ENCODE measurements at places on chromosomes 5 and 9.
A peak's percentile ranks its signal among the peaks of the same experiment; 100 is the strongest.

DNA sequence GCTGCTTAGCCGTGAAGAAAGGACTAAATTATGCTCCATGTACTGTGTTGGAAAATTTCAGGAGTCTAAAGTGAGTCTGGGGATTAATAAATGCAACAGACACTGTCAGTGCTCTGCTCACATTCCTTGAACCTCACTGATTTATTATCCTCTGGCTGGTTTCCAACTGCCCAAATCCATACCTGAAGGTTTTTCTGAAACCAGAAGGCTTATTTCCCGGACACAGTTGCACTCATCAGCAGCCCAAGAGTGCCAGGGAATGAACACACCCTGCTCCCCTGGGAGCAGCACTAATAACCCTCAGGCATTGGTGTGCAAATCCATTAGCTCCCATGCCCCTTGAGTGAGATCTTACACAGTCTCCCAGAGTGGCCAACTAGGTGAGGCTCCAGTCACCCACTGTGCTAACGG lies 38.7 kb downstream of the F2R start:
- DNase-seq = no peak

DNA sequence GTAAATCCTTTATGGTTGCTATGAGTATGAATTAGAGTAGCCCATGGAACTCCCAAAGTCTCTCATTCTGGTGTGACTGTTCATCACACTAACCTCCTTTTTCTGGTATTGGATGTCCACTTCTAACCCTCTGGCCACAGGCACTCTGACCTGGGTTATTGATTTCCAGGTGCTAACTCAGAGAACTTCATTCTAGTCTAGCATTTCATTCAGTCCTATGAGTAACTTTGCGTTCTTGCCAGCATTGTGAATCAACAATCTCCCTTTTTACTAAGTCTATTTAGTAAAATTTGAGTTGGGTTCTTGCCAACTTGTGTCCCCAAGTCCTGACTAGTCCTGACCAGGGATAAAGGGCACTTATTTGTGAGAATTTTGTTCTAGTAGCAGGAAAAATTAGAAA lies 103.5 kb downstream of the SNX18 start:
- DNase-seq = no peak

DNA sequence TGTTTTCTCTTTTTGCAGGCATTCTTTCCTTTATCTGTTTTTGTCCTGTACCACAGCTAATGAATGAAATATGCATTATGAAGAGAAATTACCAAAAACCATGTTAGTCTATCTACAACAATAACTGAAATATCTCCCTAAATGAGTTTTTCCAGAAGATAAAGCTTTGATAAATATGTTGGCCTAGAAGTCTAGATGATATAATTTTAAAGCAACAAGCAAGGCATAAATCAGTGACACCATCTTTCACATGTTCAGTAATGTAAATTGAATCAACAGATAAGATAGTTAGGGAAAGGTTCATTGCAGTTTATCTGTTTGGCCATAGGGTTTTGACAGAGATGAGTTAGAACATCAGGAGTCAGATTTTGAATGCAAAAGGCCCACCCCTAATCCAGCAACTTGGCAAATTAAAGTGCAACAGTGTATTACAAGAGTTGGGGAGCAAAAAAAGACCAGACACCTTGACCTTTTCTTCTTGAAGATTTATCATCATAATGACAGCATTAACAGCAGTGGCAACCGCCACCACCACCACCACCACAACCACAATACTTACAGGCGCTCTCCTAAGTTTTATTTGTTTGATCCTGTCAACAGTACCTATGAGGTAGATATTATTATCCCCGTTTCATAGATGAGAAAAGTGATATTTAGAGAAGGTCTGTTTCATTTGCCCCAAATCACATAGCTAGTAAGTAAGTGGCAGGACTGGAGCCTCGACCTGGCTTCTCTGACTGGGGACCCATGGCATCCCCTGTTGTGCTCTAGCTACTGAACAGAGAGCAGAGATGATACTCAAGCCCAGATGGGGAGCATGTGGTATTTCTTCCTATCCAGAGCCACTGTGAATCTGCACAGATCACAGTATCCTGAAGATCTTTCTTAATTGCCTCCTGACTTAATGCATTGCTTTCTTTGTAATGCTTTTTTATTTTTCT lies 122.8 kb upstream of the DHFR start:
- DNase-seq = no peak

GRCh38 chr5:132182359-132183040 lies 45.2 kb downstream of the P4HA2 start:
- DNase-seq = no peak

DNA sequence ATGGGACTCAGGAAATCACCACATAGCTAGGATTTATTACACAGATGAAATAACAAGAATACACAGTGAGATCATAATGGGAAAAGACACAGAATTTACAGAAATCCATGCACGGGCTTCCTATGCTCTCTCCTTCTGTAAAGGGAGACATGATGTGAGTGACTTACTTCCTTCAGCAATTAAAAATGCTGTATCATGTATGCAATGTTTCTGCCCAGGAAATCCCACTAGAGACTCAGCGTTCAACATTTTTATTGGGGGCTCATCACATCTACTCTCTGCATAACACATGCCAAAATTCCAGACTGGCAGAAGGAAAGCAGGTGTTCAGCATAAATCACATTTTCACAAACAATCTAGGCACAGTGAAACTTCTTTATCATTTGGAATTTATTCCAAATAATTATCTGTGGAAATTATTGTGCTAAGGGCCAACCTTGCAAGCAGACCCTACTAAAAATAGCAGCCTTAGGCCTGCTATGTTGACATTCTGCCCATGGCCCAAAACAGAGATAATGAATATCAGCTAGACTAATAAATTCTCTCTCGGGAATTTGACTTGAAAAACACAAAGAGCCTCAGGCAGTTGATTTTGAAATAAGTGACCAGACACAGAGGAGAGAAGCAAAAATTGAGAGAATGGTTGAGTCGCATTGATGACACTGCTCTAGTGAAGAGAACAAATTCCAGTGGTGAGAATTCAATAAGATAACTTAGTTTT lies 31.4 kb upstream of the SELENOP start:
- no peak for DNase-seq

DNA sequence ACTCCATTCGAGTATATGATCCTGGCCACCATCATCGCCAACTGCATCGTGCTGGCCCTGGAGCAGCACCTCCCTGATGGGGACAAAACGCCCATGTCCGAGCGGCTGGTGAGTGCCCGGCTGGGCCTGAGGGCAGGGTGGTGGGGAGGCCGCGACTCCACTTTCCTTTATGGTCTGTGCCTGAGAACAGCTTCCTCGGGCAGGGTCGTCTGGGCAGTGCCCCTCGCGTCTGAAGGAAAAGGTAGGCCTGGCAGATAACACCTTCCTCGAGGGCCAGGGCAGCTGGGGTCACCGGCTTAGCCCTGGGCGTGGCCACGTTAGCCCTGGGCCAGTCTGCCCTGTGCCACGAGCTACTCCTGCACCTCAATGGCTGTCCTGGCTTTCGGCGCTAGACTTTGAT lies 1.5 kb downstream of the CACNA1B start:
- DNase-seq = no peak

DNA sequence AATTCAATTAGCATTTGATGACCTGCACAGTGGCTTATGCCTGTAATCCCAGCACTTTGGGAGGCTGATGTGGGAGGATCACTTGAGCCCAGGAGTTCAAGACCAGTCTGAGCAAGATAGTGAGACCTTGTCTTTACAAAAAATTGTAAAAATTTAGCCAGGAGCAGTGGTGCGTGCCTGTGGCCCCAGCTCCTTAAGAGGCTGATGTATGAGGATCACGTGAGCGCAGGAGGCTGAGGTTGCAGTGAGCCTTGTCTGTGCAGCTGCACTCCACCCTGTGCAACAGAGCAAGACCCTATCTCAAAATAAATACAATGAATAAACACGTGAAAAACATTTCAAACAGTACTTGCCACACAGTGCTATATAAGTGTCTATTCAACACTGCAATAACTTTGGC lies 4.2 kb downstream of the ABCA1 start:
- no peak for DNase-seq

DNA sequence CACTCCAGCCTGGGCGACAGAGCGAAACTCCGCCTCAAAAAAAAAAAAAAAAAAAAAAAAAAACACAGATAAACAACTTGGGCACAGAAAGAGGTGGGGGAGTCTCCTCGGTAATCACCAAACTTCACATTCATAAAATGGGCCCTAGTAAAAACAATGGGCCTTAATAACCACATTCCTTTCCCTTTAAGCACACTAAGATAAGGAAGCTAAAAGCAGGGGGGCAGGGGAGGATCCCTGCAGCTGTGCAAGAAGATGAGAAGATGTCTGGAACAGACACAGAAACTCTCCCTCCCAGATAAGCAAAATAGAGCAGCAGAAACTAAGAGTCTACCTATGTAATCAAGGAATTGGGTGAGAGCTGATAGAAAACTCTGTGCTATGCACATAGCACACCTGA lies 111.2 kb upstream of the FAM174A start:
- no peak for DNase-seq

DNA sequence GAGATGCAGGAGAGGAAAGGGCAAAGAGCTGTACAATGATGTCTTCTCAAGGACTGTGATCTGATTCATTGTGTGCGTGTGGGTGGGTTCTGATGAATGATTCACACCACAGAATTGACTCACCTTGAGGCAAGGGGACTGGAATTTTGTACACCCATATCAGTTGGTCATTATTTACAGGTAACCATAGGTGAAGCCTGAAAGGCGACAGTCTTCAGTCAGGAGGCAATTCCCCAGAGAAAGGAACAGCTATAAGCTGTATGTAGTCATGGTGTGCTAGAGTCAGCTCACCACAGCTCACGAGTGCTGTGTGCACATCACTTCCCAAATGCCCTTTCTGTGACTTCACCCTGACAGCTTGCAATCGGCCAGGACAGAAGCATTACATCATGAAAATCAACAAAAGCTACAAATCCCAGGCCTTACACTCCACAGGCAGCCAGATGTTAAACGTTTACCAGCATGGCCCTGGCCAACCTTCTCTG lies 87.6 kb upstream of the RPS23 start:
- no peak for DNase-seq

DNA sequence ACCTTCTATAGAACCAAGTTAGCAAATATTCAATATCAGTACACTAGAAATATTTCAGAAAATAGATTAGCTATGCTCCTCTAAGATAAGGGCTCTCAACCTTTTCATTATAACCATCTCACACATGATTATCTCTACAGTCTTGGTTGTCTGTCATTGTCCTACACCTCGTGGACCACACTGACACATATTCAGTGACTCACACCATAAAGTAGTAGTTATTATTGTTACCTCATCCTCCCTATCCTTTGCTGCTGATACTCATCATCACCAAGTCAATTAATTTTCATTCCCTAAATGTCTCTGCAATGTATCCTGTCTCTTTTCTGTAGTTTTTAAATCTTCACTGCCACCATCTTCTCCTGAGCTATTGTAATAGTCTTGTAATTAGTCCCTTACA lies 1309.2 kb upstream of the C9orf72 start:
- no peak for DNase-seq

DNA sequence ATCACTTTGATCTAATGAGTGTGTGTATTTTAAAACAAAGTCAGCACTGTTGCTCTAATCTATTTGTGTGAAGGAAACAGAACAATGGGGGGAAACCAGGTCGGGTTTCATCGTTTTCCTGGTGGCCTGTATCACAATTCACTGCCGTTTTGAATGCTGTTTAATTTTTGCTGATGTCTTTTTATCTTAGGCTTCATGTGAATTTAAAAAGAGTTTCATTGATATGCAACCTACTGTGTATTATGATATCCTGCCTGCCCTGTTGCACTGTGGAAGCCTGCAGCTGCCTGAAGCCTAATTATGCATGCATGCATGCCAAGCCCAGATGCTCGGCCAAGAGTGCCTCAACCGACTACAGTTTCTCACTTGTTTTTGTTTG lies 307.5 kb downstream of the ZNF608 start:
- no peak for DNase-seq

DNA sequence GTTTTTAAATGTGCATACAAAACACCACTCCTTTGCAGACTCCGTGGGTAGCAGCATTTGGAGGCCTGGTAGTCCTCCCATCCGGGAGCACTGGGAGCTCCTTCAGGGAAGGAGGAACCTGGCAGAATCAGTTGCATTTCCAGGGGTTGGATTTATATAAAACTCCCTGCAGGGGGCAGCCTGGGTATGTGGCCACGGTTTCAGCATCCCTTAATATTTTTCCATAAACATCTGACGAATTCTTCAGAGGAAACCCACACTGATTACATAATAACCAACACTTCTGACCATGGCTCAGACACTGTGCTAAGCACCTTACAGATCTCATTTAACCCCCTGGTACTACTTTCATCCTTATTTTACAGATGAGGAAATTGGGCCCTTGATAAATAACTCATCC lies 6.1 kb upstream of the AFAP1L1 start:
- DNase-seq = no peak

- no peak for DNase-seq
Observed at GRCh38 chr5:67115246-67115645, 81.4 kb downstream of the CD180 start.

DNA sequence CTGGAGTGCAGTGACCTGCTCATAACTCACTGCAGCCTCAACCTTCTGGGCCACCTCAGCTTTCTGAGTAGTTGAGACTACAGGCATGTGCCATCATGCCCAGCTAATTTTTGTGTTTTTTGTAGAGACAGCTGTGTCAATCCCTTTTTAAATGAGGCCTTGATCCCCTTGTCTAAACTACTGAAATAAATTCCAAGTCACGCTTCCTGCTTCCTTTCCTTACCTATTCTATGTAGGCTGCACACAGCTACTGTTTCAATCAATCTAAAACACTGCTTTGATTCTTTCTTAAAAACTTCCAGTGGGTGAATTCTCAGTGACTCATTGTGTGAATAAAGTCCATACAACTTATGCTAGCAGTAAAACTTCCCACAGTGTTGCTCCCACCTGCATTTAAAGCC lies 2.9 kb upstream of the C7 start:
- DNase-seq = no peak

GRCh38 chr5:76641514-76642120 lies 18.4 kb upstream of the F2RL2 start:
- DNase-seq = peak; percentile 9

DNA sequence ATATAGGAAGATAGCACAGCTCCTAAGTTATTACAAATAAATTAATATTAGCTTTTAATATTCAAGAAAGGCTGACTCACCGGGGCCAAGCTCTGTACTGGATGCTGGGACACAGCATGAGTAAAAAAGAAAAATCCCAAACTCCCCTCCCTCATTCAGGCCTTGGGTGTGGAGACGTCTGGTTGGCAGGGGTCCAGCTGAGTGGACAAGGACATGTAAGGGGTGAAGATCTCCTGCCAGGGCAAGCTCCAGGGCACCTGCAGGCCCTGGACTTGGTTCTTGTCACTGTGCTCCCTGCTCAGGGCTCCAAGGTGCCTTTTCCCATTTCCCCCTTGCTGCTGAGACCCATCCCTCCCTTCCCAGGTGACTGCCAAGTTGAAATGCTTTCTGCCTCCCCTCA lies 388.5 kb downstream of the ENC1 start:
- DNase-seq = no peak

DNA sequence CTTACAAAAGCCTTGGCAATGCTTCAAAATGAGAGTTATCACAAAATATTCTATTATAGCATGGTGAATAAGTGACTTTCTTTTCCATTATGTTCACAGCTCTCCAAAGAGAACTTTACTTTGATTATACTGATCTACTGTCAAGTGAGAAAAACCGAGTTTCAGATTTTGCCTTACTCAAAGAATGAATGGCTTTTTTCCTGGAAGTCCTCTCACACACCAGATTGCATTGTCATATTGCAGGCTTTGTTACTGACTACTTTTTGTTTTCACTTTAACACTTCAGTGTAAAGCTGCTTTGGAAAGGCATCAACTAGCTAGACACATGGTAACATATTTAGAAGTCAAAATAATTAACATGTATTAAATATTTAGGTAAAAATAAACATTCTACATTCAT lies 765.2 kb upstream of the NUDT12 start:
- DNase-seq = no peak

All from activated T-helper 1 cell treated with Interleukin-2 at 50 U/mL for 16 hours (primary cell).